ENCODE measurements at places on chromosomes 6 and 20. TPM values are rescaled to one million over a fixed set of nuclear protein-coding genes. Genes with fewer than 3 reads are reported as not detected.

The PACRG gene
- 63.8 TPM for total RNA-seq

The MROH8 gene
- 16.7 TPM for total RNA-seq

The LY6G6C gene
- total RNA-seq = not detected

The SPINT4 gene
- total RNA-seq = not detected

The ALDH8A1 gene
- total RNA-seq = not detected

The TSHZ2 gene
- total RNA-seq = 35.1 TPM

The PROCR gene
- total RNA-seq = 11.2 TPM

The HLA-DOA gene
- total RNA-seq = 14.6 TPM

The BPIFB3 gene
- not detected for total RNA-seq

The ATP6V1G2 gene
- 0.36 TPM for total RNA-seq

- no peaks in the 10 kb centered on the region for H3K36me3 ChIP-seq
- no peaks in the 10 kb centered on the region for H3K4me1 ChIP-seq
- H3K4me3 ChIP-seq = no peak overlapping the region
- DNase-seq = peak; percentile 20
- peaks cover 2% of the 10 kb centered on the region for H3K27me3 ChIP-seq
Observed at GRCh38 chr20:48584391-48585060, 243.3 kb downstream of the PREX1 start.

GRCh38 chr6:24766680-24767462 lies 7.9 kb upstream of the GMNN start:
- no peaks in the 10 kb centered on the region for H3K36me3 ChIP-seq
- no peak overlapping the region for H3K27ac ChIP-seq
- DNase-seq = no peak

DNA sequence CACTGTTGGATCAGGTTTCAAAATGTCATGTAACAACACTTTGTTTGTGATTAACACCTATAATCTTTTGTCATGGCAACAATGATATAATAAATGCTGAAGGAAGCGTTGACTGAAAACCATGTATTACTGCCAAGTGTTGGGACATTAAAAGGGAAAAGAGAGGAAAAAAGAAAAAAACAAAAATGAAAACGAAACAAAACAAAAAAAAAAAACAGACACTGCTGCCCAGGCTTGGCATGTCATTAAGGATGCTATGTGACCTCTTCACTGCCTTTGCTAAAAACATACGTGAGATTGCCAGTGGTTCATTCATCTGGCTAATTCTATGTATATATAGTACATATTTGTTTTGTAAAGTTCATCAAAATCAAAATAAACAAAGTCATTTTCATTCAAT lies 516.7 kb upstream of the RNF217 start:
- no peak overlapping the region for H3K4me3 ChIP-seq
- H3K27me3 ChIP-seq = no peaks in the 10 kb centered on the region
- no peak for DNase-seq
- no peak overlapping the region for H3K27ac ChIP-seq

- no peaks in the 10 kb centered on the region for H3K4me1 ChIP-seq
- peak; percentile 69 for DNase-seq
- peak overlapping the region; percentile 30 for H3K27ac ChIP-seq
- H3K27me3 ChIP-seq = no peaks in the 10 kb centered on the region
- no peaks in the 10 kb centered on the region for H3K36me3 ChIP-seq
- no peak overlapping the region for H3K4me3 ChIP-seq
Observed at GRCh38 chr6:31122791-31123706, 2.8 kb upstream of the CDSN start.

- peak overlapping the region; percentile 4 for H3K4me3 ChIP-seq
- H3K27me3 ChIP-seq = no peaks in the 10 kb centered on the region
- DNase-seq = peak; percentile 92
- H3K27ac ChIP-seq = peak overlapping the region; percentile 55
Observed at GRCh38 chr6:157221049-157221816, 102.1 kb downstream of the TMEM242 start.

- H3K27me3 ChIP-seq = no peaks in the 10 kb centered on the region
- no peak overlapping the region for H3K27ac ChIP-seq
- H3K4me1 ChIP-seq = no peaks in the 10 kb centered on the region
- no peak for DNase-seq
- H3K36me3 ChIP-seq = no peaks in the 10 kb centered on the region
Observed at GRCh38 chr20:31746068-31746878, 7.2 kb downstream of the TPX2 start.

DNA sequence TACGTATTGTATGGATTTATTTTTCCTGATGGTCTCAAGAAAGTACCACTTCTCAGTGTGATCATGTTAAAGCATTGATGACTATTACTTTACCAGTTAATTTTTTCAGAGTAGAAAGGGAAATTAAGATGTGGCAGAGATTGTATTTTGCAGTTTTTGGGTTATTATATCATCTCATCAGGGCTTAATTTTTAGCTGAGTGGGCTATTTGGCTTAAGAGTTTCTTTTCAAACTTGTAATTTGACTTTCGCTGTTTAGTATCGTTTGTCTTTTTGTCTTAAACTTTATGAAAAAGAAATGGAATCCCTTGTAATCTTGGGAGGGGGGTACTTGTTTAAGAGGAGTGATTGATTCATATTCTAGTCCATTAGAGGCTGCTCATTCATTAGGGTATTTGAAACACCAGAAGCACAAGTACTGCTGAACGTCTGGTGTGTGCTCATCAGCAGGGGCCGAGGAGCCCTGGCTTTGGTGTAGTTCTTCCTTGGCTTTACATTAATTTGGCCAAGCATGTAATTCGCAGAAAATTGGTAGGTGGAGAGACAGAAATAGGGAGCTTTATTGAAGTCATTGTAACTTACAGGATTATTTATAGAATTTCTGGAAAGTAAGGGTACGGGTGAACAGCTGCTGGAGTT lies 112.4 kb downstream of the TIAM2 start:
- DNase-seq = no peak
- H3K27ac ChIP-seq = no peak overlapping the region
- no peaks in the 10 kb centered on the region for H3K36me3 ChIP-seq
- no peaks in the 10 kb centered on the region for H3K4me1 ChIP-seq

DNA sequence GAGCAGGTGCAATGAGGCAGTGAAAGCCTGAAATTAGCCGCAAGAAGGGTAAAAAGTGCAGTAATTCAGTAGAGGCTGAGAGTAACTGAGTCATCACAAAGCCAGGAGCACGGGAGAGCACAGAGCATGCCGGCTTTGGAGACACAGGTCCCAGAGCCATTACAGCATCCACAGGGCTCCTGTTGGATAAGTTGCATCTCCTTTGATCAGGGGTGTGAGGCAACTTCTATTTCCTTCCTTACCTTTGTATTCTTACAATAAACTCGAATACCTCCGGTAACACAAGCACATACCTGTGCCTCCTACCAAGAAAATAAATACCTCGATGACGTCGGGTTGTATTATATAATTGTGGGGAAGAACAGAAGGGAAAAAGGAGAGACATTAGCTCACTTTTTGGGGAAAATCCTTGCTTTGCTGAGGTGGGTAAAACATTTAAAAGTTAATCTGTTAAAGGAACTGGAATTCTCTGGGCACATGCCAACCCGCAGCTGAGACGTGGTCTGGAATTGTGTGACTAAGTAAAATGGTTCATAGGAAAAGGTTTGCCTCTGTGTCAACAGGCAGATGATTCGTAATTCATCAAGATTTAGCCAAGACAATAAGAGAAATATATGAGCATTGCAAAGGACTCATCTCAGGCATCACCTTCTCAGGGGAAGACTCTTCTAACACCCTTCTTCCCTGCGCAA lies 360.7 kb upstream of the ZFP64 start:
- no peaks in the 10 kb centered on the region for H3K4me1 ChIP-seq
- no peaks in the 10 kb centered on the region for H3K36me3 ChIP-seq
- no peak for DNase-seq

GRCh38 chr20:19212469-19212815 lies at the start of gene SLC24A3:
Gene SLC24A3 (plus strand): TSS chr20:19212642.
- H3K27ac ChIP-seq = peak within 1 kb of the TSS; percentile 62
- H3K4me3 ChIP-seq = peak within 1 kb of the TSS; percentile 45
- H3K4me1 ChIP-seq = no peaks in the 10 kb centered on the region
- no peaks in the 10 kb centered on the region for H3K36me3 ChIP-seq
- no peaks in the 10 kb centered on the region for H3K27me3 ChIP-seq

DNA sequence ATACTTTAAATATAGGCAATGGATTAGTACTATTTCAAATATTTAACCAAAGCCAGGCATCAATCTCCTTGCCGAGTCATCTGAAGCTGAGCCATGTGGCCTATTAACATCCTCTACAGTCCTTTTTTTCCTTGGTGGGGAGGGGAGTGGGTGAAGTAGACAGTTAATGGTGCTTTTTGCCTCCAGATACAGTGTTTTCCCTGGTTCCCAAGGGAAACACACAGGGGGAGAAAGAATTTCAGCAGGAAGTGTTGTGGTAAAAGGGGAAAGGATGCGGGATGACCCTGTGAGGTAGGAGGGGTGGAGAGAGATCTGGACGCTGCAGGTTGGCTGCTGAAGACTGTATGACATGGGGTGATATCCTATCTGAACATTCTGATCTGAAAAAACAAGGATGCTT lies 9.6 kb downstream of the CLDN20 start:
- H3K27me3 ChIP-seq = no peaks in the 10 kb centered on the region
- H3K27ac ChIP-seq = peak overlapping the region; percentile 5
- H3K4me1 ChIP-seq = peaks cover 6% of the 10 kb centered on the region
- H3K36me3 ChIP-seq = no peaks in the 10 kb centered on the region
- no peak for DNase-seq
- no peak overlapping the region for H3K4me3 ChIP-seq

GRCh38 chr6:166488076-166488685 lies 98.3 kb downstream of the RAMACL start:
- H3K4me3 ChIP-seq = no peak overlapping the region
- H3K27ac ChIP-seq = no peak overlapping the region
- no peaks in the 10 kb centered on the region for H3K27me3 ChIP-seq
- DNase-seq = no peak
- no peaks in the 10 kb centered on the region for H3K36me3 ChIP-seq

DNA sequence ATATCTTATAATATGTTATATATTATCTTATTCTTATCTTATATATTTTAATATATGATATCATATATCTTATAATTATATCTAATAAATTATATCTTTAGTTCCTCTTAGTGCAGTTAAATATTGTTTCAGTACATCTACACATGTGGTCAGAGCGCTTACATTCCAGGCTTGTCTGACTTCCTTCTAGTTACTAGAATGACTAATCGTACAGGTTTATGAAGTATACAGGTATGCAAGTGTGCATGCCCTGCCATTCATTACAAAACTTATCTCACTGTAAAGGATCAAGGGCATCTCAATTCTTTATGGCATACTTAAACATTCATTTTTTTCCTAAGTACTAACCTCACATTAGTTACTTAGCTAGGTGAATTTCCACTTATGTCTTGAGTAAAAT lies 1278.0 kb upstream of the MAP3K7 start:
- DNase-seq = no peak
- H3K4me3 ChIP-seq = no peak overlapping the region
- H3K4me1 ChIP-seq = no peaks in the 10 kb centered on the region

DNA sequence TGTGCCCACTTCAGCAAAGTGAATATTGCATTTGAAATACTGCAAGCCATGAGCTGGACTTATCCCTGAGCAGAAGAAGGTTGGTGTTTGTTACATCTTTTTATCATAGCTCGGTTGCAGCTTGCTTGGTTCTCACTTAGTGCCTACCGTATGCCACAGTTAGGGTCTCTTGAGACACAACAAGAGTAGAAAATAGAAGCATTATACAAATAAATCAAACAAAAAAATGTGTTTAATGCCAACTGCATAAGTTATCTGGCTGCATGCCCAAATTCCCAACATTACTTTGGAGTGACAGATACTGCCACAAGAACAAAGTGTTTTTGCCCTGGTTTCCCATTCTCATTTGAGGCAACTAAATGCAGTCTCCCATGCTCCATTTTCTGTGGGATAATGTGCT lies 53.9 kb upstream of the LAMP5 start:
- no peak overlapping the region for H3K4me3 ChIP-seq
- DNase-seq = no peak
- no peaks in the 10 kb centered on the region for H3K4me1 ChIP-seq
- no peaks in the 10 kb centered on the region for H3K36me3 ChIP-seq
- H3K27me3 ChIP-seq = no peaks in the 10 kb centered on the region
- no peak overlapping the region for H3K27ac ChIP-seq

GRCh38 chr20:61682996-61683681 lies 382.5 kb downstream of the TAF4 start:
- H3K27me3 ChIP-seq = no peaks in the 10 kb centered on the region
- H3K4me1 ChIP-seq = no peaks in the 10 kb centered on the region
- DNase-seq = peak; percentile 39
- H3K36me3 ChIP-seq = no peaks in the 10 kb centered on the region
- no peak overlapping the region for H3K4me3 ChIP-seq
- H3K27ac ChIP-seq = no peak overlapping the region

DNA sequence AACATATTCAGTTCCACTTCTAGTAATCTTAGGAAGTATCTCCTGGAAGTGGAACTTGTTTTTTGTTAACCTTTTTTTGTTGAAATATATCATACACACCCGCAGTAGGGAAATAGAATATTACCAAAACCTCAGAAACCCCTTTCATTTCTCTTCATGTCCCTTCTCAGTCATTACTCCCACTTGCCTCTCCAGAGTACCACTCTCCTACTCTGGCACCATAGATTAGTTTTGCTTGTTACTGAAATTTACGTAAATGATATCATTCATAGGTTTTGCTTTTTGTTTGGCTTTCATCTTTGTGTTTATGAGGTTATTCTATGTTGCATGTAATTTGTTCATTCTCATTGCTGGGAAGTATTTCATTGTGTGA lies 52.8 kb downstream of the ZFAND3 start:
- no peak overlapping the region for H3K4me3 ChIP-seq
- no peak for DNase-seq
- H3K27ac ChIP-seq = no peak overlapping the region

- no peak overlapping the region for H3K27ac ChIP-seq
- DNase-seq = no peak
- H3K36me3 ChIP-seq = no peaks in the 10 kb centered on the region
- H3K4me1 ChIP-seq = no peaks in the 10 kb centered on the region
- H3K27me3 ChIP-seq = peaks cover 3% of the 10 kb centered on the region
- H3K4me3 ChIP-seq = no peak overlapping the region
Observed at GRCh38 chr6:166176106-166176505, 8.5 kb upstream of the TBXT start.

- H3K4me1 ChIP-seq = no peaks in the 10 kb centered on the region
- H3K36me3 ChIP-seq = no peaks in the 10 kb centered on the region
- no peak overlapping the region for H3K4me3 ChIP-seq
- no peaks in the 10 kb centered on the region for H3K27me3 ChIP-seq
Observed at GRCh38 chr6:139066080-139066479, 37.5 kb downstream of the ABRACL start.

GRCh38 chr6:43216200-43216599 lies 13.1 kb downstream of the DNPH1 start:
- no peaks in the 10 kb centered on the region for H3K4me1 ChIP-seq
- H3K36me3 ChIP-seq = no peaks in the 10 kb centered on the region
- no peak overlapping the region for H3K4me3 ChIP-seq
- DNase-seq = no peak
- H3K27ac ChIP-seq = no peak overlapping the region
- no peaks in the 10 kb centered on the region for H3K27me3 ChIP-seq

All from prostate gland (tissue), 2 donors.